ENCODE measurements at places on chromosomes 7 and 10. TPM values are rescaled to one million over a fixed set of nuclear protein-coding genes. Genes with fewer than 3 reads are reported as not detected.

- DNase-seq: peak; percentile 77
- no peaks in the 10 kb centered on the region for H3K4me1 ChIP-seq
- H3K4me3 ChIP-seq: no peak overlapping the region
These were observed 132.6 kb upstream of the ZEB1 start for GRCh38 chr10:31186225-31187000.

GRCh38 chr7:3321206-3321605 is 20.2 kb downstream of the SDK1 start:
- H3K36me3 ChIP-seq: no peaks in the 10 kb centered on the region
- no peak overlapping the region for H3K27ac ChIP-seq
- H3K27me3 ChIP-seq: no peaks in the 10 kb centered on the region
- H3K4me1 ChIP-seq: 0 out of 2 replicates have a peak, but pooled peaks cover 8% of the 10 kb centered on the region
- DNase-seq: peak; percentile 20

Gene ADCY1
- total RNA-seq: 14.6 TPM

- H3K27ac ChIP-seq: no peak overlapping the region
- H3K4me1 ChIP-seq: no peaks in the 10 kb centered on the region
These were observed 248.6 kb upstream of the MAGI2 start for GRCh38 chr7:79702116-79702515.

Gene WNT8B
- 1.9 TPM for total RNA-seq

DNA sequence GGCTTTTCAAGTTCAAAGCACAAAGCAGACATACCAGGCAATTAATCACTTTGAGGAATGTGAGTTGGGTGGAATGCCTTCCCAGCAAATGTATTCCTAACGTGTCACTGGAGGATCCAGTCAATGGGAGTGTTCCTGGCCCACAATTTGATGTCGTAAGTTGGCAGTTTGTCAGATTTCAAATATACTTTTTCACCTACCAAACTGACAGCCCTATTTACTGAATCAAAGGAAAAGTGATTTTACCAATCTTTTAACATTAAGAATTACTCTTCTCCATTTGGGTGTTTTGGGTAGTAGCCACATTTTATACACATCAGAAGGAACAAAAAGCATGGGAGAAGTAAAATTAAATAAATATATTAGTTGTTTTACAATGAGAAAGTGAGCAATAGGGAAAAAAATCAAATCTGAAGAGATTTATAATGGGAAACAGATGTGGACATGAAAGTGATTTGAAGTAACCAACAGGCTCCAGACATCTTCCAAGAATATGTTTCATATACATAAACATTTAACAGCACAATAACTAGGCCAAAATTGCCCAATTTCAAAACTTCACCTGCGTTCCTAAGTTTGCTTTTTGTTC is 222.9 kb downstream of the MTERF1 start:
- H3K4me1 ChIP-seq: no peaks in the 10 kb centered on the region
- no peaks in the 10 kb centered on the region for H3K36me3 ChIP-seq
- H3K27me3 ChIP-seq: no peaks in the 10 kb centered on the region
- peak; percentile 36 for DNase-seq

Measured in GM23338 (cell line).